ENCODE measurements at places on chromosomes 7 and 10.

DNA sequence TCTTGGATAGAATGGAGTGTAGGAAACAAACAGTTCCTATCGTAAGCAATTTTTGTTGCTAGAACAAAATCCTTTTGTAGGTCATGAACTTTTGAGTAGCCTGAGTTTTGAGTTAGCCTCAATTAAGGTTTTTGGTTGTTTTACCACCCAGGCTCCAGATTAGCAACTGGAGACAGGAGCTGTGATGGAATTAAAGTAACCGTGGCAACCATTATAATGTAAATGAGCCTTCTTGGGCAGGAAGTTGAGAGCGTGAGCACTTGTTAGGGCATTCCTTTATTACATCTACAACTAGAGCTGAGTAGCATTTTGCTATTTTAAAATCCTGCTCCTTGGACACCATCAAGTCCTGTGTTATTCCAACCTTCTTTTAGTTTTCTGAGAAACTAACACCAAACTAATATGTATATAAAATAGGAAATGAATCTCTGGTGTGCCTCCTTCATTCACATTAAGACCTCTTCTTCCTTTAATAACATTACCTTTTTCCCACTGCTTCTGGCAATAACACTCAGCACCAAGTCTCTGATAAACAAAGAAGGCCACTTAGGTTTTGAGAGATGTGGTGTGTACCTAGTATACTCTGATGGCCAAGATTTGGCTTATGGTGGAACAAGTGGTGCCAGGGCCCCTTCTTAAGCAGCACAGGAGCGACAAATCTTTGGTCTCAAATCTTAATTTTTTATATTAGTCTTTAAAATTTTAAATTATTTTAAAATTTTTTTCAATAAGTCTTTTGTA, 34.0 kb downstream of the AHCYL2 start:
- no peak for DNase-seq

- no peak for DNase-seq
These were observed 58.6 kb upstream of the SLC26A5 start for GRCh38 chr7:103504505-103505135.

DNA sequence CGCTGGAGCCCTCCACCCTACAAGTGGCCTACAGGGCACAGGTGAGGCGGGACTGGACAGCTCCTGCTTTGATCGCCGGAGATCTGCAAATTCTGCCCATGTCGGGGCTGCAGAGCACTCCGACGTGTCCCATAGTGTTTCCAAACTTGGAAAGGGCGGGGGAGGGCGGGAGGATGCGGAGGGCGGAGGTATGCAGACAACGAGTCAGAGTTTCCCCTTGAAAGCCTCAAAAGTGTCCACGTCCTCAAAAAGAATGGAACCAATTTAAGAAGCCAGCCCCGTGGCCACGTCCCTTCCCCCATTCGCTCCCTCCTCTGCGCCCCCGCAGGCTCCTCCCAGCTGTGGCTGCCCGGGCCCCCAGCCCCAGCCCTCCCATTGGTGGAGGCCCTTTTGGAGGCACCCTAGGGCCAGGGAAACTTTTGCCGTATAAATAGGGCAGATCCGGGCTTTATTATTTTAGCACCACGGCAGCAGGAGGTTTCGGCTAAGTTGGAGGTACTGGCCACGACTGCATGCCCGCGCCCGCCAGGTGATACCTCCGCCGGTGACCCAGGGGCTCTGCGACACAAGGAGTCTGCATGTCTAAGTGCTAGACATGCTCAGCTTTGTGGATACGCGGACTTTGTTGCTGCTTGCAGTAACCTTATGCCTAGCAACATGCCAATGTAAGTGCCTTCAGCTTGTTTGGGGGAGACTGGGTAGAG, at the start of gene COL1A2:
Gene COL1A2, plus strand, starts transcription at position 459 of the 704 bp plus-strand sequence. Its CDS starts 137 bp downstream, at position 596.
- no peak for DNase-seq

DNA sequence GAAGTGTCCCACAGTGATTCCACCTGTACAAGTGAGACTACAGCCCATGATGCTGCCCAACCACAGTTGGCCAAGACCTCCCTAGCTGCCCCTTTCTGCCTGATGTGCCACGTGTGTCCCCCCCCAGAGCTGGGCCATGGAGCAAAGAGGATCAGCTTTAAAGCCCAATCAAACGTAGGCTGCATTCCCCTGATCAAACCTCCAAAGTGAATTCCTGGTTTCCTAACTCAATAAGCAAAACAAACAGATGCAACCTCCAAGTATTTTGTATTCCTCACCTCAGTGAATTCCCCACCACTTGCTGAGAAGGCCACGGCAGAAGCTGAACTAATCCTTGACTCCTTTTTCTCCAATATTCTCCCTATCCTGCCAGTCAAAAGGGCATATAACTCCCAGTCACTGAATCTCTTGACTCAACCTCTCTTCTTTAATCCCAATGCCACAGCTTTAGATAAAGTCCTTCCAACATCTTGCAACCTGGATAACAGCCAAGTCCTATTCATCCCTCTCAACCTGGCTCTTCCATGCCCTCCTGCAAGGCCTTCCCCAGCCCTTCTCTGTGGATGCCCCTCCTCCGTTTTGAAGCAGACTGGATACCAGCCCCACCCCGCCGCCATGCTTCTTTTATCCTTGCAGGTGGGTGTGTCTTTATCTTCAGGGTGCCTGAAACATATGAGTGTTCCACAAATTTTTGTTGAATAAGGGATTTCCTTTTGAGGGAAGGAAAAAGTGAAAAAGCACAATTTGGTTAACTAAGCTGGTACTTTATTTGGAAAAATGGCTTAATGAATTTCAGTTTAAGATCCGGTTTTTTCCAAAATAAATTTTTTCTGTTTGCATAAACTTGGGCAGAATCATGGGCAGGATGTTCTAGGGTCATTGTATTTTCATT, 285.2 kb upstream of the MKLN1 start:
- no peak for DNase-seq

DNA sequence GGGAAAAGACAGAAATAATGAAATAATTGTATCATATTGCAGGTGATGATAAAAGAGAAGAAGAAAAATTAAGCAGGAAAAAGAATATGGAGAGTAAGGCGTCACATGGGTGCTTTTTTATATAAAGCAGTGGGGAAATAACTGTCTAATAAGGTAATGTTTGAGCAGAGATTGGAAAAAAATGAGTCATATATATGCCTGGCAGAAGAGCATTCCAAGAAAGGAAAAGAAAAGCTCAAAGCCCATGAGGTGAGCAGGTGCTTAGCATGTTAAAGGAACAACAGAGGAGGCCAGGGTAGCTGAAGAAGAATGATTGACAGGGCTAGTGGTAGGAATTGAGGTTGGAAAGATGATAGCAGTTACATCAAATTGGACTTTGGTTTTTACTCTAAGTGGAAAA, 739.5 kb downstream of the SORCS1 start:
- DNase-seq: no peak

DNA sequence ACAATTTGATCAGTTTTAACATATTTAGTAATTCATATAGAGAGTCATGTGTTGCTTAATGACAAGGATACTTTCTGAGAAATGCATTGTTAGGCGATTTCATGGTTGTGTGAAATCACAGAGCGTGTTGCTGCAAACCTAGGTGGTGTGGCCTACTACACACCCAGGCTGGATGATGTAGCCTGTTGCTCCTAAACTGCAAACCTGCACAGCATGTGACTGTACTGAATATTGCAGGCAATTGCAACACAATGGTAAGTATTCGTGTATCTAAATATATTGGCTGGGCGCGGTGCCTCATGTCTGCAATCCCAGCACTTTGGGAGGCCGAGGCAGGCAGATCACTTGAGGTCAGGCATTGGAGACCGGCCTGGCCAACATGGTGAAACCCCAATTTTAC, 73.7 kb upstream of the BAIAP2L1 start:
- DNase-seq: no peak

DNA sequence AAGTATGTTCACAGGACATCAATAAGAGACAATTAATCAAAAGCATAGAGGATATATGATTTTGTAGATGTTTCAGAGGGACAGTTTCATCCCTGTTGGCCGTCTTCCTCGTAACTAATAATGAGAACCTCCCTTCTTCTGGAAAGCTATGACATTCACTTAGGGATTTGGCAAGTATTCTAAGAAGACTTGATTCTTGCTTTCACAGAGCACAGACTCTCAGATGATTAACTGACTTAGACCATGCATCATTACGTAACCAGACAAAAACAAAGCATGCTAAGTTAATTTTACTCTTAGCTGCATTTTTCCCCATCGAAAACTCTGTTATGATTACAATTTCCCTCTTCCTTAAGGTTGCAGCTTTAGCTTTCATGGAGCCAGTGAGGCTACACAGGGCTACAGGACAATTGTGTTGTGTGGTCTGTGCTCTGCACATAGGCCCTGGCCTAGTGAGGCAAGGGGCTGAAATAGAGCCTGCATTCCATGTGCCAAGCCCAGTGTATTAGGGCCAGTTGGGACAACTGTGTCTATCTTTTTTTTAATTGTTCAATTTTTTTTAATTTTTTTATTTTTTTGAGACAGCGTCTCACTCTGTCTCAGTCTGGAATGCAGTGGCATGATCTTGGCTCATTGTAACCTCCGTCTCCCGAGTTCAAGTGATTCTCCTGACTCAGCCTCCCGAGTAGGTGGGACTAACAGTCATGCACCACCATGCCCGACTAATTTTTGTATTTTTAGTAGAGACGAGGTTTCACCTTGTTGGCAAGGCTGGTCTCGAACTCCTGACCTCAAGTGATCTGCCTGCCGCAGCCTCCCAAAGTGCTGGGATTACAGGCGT, 105.3 kb downstream of the PLXDC2 start:
- DNase-seq: no peak

DNA sequence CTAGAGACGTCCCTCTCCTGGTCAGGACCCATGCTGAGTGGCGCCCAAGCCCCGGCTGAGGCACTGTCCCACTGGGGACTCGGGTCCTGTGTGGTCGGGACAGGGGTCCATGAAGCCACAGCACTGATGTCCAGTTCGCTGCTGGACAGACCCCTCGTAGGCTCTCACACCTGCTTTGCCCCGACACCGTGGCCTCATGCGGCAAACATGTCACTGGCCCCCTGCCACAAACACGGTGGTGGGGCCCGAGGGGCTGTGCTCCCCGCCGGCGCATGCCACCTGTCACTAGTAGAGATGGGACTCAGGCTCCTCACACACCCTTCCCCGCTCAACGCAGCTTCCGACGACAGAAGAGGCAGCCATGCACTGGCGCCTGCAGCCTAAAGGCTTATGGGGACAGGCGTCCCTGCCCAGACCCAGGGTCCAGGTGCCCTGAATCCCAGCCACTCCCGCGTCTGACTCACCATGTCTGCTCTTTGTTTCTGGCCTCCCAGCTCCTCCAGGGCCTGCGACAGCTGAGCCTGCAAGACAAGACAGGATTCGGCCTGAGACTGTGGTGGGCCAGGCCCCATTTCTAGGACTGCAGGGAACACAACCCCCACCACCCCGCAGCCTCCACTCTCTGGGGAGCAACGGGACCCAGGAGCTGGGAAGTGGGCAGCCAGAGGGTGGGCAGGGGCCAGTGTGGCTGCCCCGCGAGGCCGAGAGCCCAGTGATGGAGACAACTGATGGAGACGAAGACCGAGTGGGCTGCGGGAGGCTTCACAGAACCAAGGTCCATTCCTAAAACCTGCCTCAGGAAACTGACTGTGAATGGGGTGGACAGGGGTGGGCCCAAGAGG, 230.9 kb downstream of the MAD1L1 start:
- DNase-seq: no peak

- no peak for DNase-seq
These were observed 764.0 kb upstream of the LRRN3 start for GRCh38 chr7:110326966-110327365.

GRCh38 chr7:11297764-11298163, 324.1 kb downstream of the PHF14 start:
- DNase-seq: no peak

- DNase-seq: no peak
These were observed 169.7 kb upstream of the RHEB start for GRCh38 chr7:151689196-151689971.

DNA sequence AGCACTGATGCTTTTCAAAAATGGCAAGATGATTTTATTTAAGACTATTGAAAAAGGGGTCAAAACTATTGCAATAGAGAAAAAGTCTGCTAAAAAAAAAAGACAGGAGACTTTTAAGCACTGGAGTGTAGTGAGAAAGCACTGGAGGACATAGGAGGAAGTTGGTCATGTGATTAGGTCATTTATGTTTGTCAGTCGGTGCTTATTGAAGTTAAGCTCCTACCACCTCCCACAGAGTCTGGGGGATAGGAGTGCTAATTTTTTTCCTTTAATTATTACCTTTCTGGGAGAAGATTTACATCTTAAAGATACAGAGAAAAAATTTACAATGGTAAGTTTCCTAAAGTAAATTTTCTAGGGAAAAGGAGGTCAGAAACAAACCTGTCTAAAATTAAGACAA, 80.2 kb upstream of the TMEM229A start:
- DNase-seq: no peak

- no peak for DNase-seq
These were observed 52.7 kb upstream of the AGBL3 start for GRCh38 chr7:134933460-134934068.

DNA sequence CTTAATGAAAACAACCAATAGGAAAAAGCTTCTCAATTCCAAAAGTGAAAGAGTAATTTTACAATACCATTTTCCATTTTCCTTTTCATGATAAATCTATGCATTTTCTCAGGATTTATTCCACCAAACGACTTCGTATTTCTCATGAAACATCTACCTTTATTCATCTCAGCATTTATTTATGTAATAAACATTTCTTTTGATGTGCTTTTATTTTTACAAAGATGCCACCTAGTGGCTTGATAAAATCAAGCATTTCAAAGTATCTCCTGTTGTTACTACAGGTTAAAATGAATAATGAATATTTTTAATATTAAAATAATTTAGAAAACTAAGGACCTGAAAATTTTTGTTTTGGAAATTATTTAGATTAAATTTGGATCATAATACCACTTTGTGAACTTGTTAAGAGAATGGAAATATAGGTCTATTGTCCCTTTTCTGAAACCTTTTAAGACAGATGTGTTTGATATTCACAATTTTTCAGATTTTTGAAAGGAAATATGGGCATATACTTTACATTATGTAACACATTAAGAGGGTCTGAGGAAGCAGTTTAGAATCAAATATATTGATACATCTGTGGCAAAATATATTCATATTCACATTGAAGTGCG, 2.7 kb upstream of the IQUB start:
- DNase-seq: no peak

DNA sequence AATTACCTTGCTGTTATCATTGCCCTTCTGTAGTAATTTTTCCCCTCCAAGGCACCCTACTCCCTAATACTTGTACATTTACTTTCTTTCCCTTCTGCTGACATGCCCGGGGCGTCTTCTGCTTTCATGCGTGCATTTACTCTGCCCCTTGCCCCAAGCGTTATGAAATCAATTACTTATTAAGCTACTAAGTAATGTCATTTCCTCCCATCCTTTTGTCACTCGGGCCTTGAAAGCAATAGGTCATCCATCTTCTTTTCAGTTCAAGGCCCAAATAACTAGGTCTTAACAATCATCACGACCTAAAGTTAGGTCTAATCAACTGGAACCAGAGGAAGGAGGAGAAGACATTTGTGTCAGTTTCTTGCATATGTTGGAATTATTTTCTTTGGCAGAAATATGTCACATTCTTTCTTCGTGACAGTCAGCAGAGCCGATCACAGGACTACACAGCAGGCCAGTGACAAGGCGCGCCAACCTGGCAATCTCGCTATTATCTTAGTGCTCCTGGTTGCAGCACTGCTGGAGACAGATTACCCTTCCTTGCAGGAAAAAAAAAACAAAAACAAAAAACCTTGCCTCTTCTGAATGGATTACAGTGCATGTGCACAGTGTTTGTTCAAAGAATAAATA, 179.2 kb downstream of the RELN start:
- no peak for DNase-seq
